ENCODE measurements at places on chromosomes 7 and 10. TPM values are rescaled to one million over a fixed set of nuclear protein-coding genes. Genes with fewer than 3 reads are reported as not detected.

DNA sequence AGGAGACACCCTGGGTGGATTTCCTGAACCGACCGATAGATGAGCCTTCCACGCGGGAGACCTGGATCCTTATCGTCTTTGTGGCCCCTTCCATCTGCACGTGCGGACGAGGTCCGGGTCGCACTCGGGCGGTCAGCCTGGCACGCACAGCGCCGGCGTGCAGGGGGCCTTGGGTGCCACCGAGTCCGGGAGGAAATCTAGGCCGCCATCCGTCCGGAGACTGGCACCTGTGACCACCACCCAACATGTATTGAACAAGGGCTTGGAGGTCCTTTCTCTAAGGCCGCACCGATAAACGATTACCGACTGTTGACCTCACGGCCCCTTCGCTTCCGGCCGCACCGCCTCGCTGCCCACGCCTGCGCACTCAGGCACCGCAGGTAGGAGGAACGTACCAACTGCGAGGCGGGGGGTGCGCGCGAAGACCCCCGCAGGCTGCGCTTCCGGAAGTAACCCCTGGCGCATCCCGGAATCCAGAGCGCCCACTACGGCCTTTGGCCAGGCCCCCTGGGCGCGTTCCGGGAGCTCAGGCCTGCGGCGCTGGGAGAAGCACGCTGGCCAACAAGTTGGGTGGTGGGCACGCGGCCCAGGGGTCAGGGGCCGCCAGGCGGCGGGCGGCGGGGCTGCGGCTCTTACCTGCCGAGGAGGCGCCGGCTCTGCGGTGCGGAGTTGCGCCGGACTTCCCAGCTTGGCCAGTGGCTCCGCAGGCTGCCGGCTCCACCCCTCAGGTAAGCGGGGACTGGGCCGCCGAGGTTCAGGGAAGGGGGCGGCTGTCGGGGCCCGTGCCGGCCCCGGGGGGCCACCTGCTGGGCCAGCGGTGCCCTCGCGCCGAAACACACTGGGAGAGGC lies at the start of the genes ACTR3C and LRRC61:
Gene ACTR3C (minus strand): TSS at position 713 of the 849 bp plus-strand sequence. CDS start 28,249 bp downstream, outside the sequence.
Gene LRRC61 (plus strand): TSS at position 523 of the 849 bp plus-strand sequence. CDS start 13,507 bp downstream, outside the sequence.
- DNase-seq, result peak; percentile 27

GIMAP1 gene
- not detected for total RNA-seq

ATE1 gene
- total RNA-seq, result 22.0 TPM

FAM180A gene
- not detected for total RNA-seq

ZCWPW1 gene
- total RNA-seq, result 1.0 TPM

DNA sequence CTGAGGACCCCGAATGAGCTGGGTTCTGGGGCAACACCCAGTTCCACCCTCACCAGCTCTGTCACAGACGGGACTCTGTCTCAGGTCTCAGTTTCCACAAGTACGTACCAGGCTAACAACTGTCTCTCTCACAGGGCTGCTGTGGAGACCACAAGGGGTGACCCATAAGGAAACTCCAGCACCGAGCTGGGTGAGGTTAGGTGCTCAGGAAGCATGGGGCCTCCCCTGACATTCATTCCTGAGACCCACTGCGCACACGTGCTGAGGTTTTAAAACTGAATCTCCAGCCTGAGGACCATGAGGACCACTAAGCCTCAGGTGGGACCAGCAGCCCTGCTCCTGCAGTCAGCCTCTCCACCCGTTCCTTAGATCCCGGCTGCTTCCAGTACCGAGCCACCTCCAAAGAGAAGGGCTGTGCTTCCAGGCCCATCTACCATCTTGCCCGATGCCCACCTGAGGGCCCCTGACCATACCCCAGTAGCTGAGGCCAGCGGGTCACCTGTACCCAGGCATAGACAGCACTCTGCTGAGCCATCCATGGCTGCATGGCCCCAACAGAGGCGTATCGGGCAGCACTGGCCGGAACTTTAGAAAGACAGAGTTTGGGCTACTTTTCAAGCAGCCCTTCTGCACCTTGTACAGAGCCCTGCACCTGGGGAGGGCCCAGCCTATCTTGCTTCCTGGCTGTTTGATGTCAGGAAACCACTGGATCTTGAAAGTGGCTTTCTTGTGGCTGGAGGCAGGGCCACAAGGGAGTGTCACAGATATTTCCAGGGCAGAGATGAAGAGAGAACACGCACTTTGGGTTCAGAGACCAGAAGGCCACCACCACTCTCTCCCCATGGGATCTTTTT lies 18.7 kb downstream of the HSPA12A start:
- no peak for DNase-seq

DNA sequence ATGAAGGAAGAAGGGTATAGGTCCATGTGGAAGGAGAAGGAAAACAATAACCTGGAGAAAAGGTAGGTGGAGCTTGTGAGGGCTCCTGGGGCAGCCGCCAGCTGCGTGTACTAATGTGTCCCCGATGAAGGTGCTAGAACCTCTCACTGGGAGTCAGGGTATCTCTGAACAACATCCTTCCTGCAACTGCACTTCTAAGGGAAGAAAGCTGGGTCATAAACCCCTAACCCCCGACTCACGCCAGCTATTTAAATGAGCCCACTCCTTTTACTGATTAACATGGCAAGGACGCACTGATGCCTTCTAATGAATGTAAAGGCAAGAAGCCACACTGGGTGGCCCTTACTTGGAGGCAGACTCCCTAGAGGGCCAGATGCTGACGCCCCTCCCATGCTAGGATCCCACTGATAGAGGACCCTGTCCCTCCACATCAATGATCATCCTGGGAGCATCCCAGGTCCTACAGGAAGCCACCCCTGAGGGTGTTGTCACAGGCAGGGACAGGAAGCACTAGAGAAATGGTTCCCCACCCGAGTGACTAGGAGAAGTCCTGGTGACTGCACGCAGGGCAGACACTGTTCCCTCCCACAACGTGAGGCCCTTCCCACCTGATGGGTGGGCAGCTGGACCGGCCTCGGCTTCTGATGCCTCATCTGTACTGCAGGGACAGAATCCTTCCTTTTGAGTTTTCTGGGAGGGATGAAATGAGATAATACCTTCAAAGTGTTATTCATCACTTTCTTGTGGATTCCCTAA lies 20.4 kb downstream of the JCAD start:
- DNase-seq, result no peak

AGMO gene
- not detected for total RNA-seq

GRCh38 chr7:129110258-129110981 lies 34.1 kb upstream of the TSPAN33 start:
- peak; percentile 48 for DNase-seq

Measured in mammary epithelial cell (primary cell).